ENCODE measurements at places on chromosomes 6 and 20. TPM values are rescaled to one million over a fixed set of nuclear protein-coding genes. Genes with fewer than 3 reads are reported as not detected.

SLC12A5 gene
- total RNA-seq, result not detected

GRCh38 chr6:93323630-93324029 is 95.7 kb downstream of the EPHA7 start:
- no peak for DNase-seq

ZNF391 gene
- 6.1 TPM for total RNA-seq

DNA sequence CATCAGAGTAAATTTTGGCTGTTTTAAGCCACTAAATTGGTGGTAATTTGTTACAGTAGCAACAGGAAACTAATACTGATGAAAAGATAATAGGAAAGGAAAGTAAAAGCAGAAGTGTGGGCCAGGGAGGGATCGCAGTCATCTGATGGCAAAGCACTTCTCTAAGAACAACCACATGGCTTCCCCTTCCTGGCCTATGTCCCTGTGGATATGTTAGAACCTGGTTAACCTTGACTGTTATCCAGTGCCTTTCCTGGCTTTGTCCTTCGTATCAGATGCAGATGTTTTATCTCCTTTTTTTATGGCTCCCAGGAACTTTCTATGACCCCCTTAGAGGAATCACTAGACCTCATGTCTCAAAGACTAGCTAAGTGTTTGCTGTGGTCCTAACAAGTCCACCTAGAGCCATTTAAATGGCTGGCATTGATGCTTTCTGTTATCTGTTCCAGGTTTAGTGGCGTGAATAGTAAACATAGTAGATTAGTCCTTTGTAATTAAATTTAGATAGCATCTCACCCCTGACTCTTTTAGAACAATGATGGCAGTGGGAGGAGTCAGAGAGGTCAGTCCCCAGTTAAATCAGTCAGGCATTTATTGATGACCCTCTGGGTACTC is 79.2 kb upstream of the PHACTR2 start:
- DNase-seq, result no peak

DNA sequence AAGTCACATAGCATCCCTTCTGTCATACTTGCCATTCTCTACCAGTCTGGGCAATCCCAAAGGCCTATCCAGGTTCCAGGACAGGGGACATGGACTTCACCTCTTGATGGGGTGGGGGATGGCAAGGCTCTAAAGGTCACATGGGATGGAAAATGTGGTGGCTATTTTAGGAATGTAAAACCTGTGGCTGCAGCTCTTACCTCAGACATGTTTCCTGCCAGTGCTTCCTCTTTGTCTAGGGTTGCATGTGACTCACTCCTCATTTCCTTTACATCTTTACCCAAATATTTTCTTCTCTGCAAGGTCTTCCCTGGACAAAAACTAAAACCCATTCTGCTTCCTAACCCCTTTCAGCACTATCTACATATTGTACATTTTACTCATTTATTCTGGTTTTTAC is 135.7 kb downstream of the BTBD3 start:
- no peak for DNase-seq

GRCh38 chr6:104186831-104187230 is 672.9 kb downstream of the HACE1 start:
- no peak for DNase-seq

ZNF341 gene
- 1.2 TPM for total RNA-seq
